GM12878 (cell line): ENCODE measurements at places on chromosomes 5 and 9. TPM values are rescaled to one million over a fixed set of nuclear protein-coding genes. Genes with fewer than 3 reads are reported as not detected.

The TRAF1 gene
- 163 and 164 TPM in 2 replicates for total RNA-seq

DNA sequence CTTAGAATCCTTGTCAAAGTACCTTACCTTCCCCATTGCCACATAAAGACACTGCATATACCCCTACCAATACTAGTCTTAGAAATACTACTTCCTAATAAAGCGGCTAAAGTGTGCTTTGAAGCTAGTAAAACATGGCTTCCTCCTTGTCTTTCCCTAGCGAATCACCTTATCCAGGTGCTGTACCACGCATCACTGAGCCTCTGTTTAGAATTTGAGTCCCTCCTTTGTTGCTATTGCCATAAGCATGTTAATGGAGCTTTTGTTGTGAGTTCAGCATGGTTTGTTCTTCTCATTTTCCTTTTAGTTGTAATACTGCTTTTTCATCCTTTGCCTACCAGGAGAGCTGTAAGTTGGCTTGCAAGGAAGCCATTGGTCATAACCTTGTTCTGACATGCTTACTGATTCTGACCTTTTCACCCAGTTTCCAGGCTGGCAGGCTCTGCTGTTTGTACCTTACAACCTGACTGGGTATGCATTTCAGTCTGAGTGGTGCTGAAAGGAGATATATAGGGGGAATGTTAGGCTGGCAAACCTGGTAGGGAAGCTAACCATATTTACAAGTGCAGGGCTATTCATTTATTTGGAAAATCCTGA, 49.8 kb downstream of the LMNB1 start:
- no peak for DNase-seq

GRCh38 chr5:1399737-1400136, 45.5 kb downstream of the SLC6A3 start:
- DNase-seq: no peak

- no peak for DNase-seq
These were observed 2.4 kb upstream of the CDO1 start for GRCh38 chr5:115818821-115819220.

DNA sequence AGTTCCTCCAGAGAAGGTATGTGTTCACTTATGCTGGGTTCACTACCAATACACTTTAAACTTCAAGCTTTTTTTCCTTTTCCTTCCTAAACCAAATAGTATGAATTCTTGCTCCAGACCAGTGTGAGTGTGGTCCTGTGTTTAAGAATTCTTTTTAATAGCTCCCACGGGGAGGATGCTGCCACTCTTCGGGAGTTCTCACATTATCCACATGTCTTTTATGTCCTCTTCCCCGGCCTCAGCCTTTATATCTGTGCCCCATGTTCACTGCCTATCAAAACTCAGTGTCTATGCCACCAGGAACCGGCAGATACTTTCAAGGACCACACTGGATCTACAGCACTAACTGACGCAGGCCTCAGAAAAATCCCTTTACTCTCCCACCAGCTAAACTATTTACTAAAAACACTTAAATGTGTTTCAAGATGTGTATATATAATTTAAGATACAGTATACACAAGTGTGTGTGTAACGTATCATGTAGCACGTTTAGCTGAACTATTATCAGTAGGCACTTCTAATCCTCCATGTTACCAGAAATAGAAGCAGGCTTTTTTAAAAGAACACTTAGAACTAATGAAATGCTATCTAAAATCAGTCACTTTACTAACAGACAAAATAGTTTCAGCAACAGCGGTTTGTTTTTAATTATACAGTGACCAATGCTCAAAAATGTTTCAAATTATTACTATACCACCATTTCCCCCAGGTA, 88.0 kb downstream of the PLPP1 start:
- DNase-seq: no peak

GRCh38 chr5:69492391-69492922, at the start of gene OCLN:
Gene OCLN, plus strand, starts transcription at chr5:69492790. Its CDS starts 11,455 bp downstream, at chr5:69504245.
- no peak for DNase-seq

DNA sequence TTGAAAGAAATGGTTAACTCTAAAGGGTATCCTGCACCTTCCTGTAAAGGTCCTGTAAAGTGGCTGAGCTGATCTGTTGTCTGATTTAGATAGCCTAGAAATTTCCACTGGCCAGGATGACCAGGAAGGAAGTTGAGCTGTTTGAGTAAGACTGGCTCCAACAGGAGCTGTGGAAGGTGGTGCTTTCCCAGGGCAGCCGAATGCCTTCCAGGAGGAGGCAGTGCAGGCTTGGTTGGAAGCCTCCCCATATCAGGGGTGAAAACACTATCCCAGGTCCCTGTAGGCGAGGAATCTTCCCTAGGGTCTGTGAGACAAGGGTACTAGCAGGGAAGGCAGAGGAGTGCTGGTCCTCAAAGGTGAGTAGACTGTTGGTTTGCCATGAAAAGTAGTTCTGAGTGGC, 98.4 kb downstream of the LIX1 start:
- no peak for DNase-seq

GRCh38 chr5:97194366-97194765, 11.3 kb upstream of the RIOK2 start:
- DNase-seq: no peak

DNA sequence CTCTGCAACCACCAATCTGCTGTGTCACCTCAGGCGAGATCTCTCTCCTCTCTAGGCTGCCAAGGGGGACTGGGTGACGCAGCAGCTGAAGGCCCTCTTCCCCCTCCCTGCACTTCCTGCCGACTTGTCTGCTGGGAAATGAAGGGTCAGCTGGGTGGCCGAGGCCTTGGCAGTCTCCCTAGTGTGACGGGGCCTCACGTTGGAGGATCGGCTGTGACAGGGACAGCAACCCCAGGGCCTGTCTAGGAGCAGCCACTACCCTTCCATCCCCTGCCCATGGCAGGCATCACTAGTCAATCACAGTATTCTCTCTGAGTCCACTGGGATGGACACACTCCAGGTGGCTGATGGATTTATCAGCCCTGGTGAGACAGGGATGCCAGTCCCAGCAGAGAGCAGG, 107.3 kb upstream of the SARDH start:
- DNase-seq: no peak
